ENCODE measurements at places on chromosomes 2 and 18. TPM values are rescaled to one million over a fixed set of nuclear protein-coding genes. Genes with fewer than 3 reads are reported as not detected.

Gene TRABD2A
- polyA plus RNA-seq: 0.54 TPM

Gene TMSB10
- polyA plus RNA-seq: 1,787 TPM

Gene LOXHD1
- not detected for polyA plus RNA-seq

Gene CFAP65
- polyA plus RNA-seq: not detected

Gene REEP1
- polyA plus RNA-seq: 0.72 TPM

DNA sequence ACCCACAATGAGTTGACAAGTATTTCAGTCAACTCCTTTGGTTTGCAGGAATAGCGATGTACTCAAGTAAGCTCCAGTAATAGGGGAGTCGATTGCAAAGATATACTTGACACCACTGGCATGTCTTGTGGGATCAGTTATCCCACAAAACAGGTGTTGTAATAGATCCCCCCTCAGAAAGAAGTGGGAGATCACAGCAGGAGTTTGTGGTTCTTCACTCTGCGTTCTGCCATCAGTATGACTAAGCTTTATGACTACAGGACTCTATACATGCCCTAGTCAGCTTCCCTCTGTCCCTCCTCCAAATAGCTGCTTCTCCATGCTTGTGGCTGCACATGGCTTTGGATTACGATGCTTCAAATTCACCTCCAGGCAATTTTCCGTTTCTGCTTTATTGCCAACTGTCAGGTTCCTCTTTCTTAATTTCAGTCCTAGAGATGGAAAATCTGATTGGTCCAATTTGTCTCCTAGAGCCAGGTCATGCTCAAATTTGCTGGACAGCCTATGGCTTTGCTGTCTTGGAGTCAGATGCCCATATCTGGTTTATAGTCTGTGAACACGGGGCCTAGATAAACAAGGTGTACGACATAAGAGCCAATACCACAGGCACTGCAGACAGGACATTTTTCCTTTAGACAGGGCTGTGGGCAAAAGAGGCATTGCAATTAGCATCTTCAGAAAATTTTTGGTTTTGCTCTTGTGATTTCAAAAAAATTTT, 221.7 kb downstream of the PAX3 start:
- DNase-seq: no peak

DNA sequence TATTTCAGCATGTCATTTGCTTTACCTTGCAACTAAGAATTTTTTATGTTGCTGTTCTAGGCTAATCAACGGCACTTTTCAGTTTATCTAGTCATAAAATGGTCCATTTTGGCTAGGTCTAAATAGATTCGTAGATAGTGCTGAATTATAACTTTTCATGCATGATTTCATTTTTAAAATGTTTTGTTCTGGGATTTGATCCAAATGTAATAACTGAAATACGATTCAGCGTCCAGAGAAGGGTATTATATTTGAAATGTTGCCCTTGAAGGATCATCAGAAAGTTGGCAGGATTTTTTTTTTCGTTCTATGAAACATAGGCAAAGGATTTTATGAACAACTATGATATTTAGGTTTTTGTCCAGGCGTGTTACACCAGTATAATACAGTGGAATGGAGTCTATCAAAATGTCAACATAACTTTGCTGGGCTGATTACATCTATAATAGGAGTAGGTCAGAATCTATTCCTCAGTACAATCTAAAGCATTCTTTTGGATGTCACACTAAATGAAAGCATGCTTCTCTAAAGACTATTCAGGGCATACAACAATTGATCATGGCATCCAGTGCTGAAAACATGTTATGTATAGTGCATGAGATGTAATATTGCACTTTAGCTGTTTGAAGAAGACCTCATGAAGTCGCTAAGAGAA, 24.8 kb downstream of the TTC27 start:
- DNase-seq: no peak

GRCh38 chr2:64015898-64016297, 3.3 kb downstream of the VPS54 start:
- DNase-seq: no peak

DNA sequence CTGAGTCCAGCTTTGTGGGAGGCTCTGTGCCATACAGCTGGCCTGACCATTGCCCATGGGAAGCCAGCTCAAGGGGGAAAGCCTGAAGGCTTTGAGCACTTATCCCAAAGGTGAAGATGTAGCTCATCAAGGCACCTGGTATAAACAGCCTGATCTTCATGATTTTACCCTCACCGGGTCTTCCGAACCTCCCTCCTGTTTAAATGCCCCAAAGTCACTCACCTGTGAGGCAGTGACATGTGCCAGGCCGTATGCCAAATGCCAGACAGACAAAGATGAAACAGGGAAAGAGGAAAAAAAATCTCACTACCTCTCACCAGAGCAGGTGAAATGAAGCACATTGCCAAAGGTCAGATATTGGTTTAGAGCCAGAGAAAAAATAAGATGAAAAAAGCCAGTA, 62.8 kb upstream of the ITSN2 start:
- no peak for DNase-seq

- no peak for DNase-seq
Measured at GRCh38 chr2:50748671-50749070, 283.3 kb downstream of the NRXN1 start.

DNA sequence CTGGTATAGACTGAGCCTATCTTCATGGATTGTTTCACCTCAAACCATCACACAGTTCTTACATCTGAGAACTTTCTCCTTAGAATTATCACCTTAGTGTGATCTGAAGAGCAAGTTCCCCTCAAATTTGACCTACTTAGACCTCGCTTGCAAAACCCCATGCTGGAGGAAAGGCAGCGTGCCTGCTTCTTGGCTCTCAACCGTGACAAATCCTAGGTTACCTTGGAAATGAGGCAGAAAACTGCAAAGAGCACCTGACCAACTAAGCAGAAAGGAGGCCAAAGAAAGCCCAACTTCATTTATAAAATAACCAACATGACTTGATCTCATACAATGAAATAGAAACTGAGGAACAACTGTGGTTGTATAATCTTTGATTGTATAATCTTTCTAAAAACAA, 146.4 kb downstream of the RAB3GAP1 start:
- no peak for DNase-seq

- no peak for DNase-seq
Measured at GRCh38 chr2:65193446-65193845, 34.2 kb upstream of the ACTR2 start.

- DNase-seq: no peak
Measured at GRCh38 chr2:88852753-88853402, 161.4 kb downstream of the RPIA start.

DNA sequence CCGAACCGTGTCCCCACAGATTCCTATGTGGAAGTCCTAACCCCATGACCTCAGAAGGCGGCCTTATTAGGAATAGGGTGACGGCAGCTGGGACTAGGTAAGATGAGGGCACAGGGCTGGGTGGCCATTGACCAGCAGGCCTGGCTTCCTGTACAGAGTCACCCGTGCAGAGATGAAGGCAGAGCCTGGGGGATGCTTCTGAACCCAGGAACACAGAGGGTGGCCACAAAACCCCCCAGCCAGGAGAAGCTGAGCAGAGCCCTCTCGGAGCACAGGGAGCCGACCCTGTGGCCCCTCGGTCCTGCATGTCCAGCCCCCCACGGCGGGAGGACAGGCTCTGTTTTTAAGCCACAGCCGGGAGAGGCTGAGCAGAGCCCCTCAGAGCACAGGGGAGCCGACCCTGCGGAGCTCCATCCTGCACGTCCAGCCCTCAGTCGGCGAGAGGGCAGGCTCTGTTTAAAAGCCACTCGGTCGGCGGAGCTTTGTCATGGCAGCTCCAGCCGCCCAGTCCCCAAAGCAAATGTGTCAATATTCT, 2.7 kb downstream of the PDCD1 start:
- DNase-seq: no peak

DNA sequence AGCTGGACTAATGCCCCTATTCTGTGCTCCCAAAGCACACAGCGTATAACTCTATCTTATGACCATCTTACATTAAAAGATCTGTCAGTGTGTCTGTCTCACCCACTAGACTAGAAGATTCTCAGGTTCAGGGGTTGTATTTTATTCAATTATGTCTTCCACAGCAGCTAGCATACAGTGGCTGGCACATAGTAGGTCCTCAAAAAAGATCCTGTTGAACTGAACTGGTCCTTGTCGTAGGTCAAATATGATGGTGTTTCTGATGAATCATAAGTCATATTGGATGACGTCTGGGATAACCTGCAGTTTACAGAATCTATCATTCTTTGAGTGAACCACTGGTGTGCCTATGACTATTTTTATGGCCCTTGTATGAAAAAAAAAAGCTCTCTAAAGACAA, 11.3 kb upstream of the TTC39C start:
- no peak for DNase-seq

DNA sequence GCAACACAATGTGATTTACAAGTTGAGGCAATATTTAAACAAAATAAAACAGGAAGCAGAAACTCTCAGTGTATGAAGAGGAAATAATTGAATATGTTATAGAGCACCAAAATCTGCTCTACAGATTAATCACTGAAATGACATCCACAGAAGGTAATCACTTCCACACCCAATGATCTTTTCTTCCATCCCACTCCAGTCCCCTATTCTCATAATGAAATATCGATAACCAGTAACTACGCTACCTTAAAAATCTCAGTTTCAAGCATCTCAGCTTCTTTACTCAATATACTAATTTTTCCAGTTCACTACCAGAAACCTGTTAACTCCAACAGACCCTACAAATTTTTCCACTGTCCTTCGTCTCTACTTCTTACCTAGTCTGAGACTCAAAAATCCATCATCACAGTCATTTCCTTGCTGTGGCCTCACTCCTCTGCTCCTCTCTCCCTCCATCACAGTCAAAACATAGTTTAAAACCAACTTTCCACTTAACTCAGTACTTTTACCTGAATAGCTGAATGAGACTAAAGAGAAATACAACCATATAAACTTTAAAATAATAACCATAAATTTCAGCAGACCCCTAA, 67.1 kb downstream of the MEMO1 start:
- DNase-seq: no peak

All from keratinocyte (primary cell).